SJCRH30 (cell line): ENCODE measurements at places on chromosomes 4 and X.

GRCh38 chrX:153519569-153520286, 2.3 kb downstream of the ATP2B3 start:
- H3K4me1 ChIP-seq = no peaks in the 10 kb centered on the region
- H3K27me3 ChIP-seq = no peaks in the 10 kb centered on the region
- no peak for DNase-seq
- H3K4me3 ChIP-seq = no peak overlapping the region
- H3K36me3 ChIP-seq = no peaks in the 10 kb centered on the region

GRCh38 chr4:38752941-38753806, 29.6 kb downstream of the TLR10 start:
- H3K36me3 ChIP-seq = no peaks in the 10 kb centered on the region
- no peaks in the 10 kb centered on the region for H3K27me3 ChIP-seq
- DNase-seq = peak; percentile 98

- H3K27me3 ChIP-seq = no peaks in the 10 kb centered on the region
- no peak overlapping the region for H3K4me3 ChIP-seq
- H3K4me1 ChIP-seq = peaks cover 17% of the 10 kb centered on the region
- peak; percentile 85 for DNase-seq
- no peaks in the 10 kb centered on the region; the same call in 1 of the 2 replicates for H3K36me3 ChIP-seq
Observed at GRCh38 chrX:17021851-17022604, 75.6 kb downstream of the REPS2 start.

GRCh38 chr4:86606809-86607208, 12.7 kb downstream of the PTPN13 start:
- H3K36me3 ChIP-seq = no peaks in the 10 kb centered on the region
- no peak overlapping the region for H3K4me3 ChIP-seq
- DNase-seq = no peak
- H3K27me3 ChIP-seq = no peaks in the 10 kb centered on the region

DNA sequence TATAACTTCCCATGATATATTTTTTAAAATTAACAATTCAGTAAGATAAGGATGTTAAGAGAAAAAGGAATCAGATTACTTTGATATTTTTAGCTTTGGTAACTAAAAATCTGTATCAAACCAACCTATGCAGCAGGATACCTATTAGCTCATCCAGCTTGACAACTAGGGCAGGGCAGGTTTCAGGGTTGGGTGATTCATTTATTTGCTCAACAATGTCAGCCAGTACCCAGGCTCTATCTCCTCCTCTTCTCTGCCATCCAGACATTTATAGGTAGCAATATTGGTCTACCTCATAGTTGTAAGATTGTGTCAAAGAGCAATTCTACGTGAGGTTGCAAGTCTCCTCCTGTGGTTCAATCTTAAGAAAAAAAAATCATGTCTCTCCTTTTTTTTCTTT, 421.9 kb downstream of the ANKRD50 start:
- no peak overlapping the region for H3K27ac ChIP-seq
- H3K27me3 ChIP-seq = no peaks in the 10 kb centered on the region
